B cell (primary cell): ENCODE measurements at places on chromosomes 6 and 20. TPM values are rescaled to one million over a fixed set of nuclear protein-coding genes. Genes with fewer than 3 reads are reported as not detected.

CAPN11 gene
- not detected in 2 replicates for total RNA-seq

EDN1 gene
- 2.1 and 2.6 TPM in 2 replicates for total RNA-seq

IYD gene
- not detected in 2 replicates for total RNA-seq

DNA sequence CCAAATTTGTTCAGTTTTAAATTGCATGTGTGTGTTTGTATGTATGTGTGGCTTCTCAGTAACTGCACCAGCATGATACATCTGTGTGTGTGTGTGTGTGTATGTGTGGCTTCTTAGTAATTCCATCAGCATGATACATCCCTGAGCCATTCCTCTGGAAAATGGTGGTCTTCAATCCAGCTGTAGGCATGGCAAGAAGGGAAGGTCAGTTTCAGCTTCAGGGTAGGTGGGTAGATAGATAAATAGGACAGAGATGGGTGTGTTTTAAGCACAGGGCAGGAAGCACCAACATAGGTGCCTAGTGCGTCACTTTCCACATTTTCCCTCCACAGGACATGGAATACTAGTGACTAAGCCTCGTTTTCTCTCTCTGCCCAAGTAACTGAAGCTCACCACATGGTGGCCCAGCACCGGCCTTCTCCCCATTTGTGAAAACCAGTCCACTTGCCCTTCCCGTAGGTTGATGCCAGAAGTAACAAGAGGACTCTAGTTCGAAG is 82.9 kb downstream of the RPP40 start:
- DNase-seq, result no peak

TP53TG5 gene
- not detected in 2 replicates for total RNA-seq

DNA sequence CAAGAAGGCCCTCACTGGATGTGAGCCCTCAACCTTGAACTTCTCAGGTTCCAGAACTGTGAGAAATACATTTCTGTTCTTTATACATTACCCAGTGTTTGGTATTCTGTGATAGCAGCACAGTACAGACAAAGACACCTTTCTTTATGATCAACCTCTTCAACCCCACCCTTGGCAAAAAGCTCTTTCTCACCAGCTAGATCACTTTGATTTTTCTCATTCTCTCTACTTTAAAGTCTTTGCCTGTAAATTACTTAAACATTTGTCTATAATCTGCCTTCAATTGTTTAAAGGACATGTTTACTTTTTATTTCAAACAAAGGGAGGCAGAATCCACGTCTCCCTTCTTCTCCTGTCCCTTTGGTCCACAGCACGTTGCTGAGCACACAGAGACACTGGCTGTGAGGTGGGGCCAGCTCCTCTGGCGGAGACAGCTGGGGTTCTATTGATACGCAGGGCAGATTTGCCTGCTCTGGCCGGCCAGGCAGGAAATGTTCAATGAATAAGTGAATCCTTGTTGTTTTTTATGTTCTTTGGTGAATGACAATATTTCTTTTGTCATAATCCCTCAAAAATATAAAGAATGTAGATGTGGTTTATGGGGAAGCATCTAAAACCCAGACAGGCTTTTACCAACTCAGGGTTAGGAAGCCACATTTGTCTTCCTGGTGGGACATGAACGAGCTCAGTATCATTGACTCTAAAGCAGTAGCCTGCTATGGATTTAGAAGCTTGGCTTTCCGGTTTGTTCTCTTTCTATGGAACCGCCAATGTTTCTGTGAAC is 52.9 kb downstream of the NEDD9 start:
- DNase-seq, result no peak

PPP1R16B gene
- 108 and 112 TPM in 2 replicates for total RNA-seq

GRCh38 chr6:52098721-52099120 is 11.3 kb upstream of the PKHD1 start:
- DNase-seq, result no peak

DNA sequence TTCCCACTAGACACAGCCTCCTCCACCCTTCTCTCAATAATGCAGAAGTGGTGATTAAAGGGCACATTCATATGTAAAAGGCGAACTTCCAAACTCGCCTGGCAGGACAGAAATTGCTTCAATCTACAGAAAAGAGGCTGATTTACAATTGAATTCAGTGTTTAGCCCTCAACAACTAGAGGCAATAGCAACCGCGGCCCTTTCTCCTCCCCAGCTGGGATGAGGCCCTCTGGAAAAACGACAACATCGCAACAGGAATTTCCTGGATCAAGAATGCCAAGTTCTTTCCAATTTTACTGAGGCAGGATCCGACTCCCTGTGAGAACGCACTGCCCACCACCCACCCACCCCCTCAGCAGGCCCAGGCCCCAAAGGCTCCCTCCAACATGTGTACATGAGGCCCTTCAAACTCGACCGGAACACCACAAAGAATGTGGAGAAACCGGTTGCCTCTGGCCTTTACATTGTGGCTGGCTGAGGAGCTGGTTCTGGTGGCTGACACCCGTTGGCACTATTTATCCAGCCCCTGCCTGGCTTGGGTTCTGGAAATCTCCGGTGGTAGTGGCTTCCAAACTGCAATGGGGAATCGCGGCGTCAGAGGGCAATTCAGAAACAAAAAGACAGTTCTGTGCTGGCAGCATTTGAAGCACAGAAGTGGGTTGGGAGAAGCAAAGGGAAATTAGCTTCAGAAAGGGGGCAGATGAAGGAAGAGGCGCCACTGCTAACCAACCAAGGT is 36.8 kb downstream of the ZMYND8 start:
- DNase-seq, result no peak

DNA sequence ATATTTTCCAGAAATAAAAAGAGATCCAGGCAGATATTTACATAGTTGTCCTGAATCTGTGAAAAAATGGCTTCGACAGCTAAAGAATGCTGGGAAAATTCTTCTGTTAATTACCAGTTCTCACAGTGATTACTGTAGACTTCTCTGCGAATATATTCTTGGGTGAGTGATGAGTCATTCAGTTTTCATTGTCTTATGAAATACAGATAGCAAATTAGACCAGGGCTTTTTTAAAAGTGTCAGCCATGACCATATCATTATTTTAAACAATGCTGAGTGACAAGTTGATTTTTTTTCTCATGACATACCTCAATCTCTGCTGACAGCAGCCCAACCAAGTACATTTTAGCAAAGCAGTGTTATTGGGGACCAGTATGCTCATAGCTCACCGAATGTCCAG is 32.8 kb downstream of the TSPYL4 start:
- no peak for DNase-seq
